Esophagus squamous epithelium (tissue), 5 donors: ENCODE measurements at places on chromosomes 12 and 14.

DNA sequence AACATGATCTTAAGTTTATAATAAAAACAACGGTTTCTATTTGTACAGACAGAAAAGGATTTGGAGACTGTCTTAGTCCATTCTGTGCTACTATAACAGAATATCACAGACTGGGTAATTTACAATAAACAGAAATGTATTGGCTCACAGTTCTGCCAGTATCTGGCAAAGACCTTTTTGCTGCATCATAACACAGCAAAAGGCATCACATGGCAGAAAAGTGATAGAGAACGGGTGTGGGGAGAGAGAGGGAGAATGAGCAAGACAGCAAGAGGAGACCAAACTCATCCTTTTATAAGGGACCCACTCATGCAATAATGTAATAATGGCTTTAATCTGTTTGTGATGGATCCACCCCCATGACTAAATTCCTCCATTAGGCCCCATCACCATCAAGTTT is 17.0 kb upstream of the NUDT4 start:
- H3K4me3 ChIP-seq = no peak overlapping the region
- no peaks in the 10 kb centered on the region for H3K27me3 ChIP-seq
- no peaks in the 10 kb centered on the region for H3K4me1 ChIP-seq
- H3K27ac ChIP-seq = no peak overlapping the region
- H3K36me3 ChIP-seq = no peaks in the 10 kb centered on the region
- no peak for DNase-seq

- H3K27ac ChIP-seq = peak overlapping the region; percentile 74
- H3K27me3 ChIP-seq = no peaks in the 10 kb centered on the region
- peaks cover 51% of the 10 kb centered on the region for H3K4me1 ChIP-seq
- H3K4me3 ChIP-seq = no peak overlapping the region
- no peaks in the 10 kb centered on the region for H3K36me3 ChIP-seq
- no peak for DNase-seq
These were observed 24.8 kb downstream of the PRKCH start for GRCh38 chr14:61346221-61346620.

DNA sequence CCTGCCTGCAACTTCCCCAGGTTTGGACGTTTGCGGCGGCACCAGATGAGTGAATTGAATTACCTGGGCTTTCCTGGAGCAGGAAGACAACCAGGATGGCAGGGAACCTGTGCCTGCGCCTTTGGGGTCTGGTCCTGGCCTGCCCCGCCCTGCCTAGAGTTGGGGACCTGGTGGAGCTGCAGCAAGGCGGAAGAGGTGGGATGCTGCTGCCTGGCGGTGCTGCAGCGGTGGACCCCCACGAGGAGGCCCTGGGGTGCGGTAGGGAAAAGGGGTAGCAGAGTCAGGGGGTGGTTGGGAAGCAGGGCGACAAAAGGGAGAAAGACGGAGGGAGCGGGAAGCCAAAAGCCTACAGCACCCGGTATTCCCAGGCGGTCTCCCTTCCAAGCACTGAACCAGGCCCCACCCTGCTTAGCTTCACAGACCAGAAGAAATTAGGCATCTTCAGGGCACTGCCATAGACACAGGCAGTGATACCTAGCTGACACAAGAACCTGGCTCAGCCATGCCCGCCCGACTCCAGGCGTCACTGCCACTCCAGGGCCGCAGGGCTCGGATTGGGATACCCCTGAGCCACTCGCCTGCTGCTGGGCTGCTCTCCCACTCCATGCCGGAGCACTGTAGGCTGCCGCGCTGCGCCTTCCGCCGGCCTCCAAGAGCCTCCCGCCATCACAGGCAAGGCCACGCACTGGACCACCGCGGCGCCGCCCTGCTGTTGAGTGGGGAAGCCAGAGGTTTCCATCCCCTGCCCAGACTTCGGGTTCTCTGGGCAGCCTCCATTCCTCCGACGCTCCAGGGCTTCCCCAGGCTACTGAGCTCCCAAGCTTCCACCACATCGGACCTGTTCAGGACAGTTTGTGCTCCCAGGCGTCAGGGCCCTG is 155.2 kb upstream of the ALG10B start:
- H3K36me3 ChIP-seq = no peaks in the 10 kb centered on the region
- no peak overlapping the region for H3K27ac ChIP-seq
- H3K27me3 ChIP-seq = no peaks in the 10 kb centered on the region
- no peak for DNase-seq

DNA sequence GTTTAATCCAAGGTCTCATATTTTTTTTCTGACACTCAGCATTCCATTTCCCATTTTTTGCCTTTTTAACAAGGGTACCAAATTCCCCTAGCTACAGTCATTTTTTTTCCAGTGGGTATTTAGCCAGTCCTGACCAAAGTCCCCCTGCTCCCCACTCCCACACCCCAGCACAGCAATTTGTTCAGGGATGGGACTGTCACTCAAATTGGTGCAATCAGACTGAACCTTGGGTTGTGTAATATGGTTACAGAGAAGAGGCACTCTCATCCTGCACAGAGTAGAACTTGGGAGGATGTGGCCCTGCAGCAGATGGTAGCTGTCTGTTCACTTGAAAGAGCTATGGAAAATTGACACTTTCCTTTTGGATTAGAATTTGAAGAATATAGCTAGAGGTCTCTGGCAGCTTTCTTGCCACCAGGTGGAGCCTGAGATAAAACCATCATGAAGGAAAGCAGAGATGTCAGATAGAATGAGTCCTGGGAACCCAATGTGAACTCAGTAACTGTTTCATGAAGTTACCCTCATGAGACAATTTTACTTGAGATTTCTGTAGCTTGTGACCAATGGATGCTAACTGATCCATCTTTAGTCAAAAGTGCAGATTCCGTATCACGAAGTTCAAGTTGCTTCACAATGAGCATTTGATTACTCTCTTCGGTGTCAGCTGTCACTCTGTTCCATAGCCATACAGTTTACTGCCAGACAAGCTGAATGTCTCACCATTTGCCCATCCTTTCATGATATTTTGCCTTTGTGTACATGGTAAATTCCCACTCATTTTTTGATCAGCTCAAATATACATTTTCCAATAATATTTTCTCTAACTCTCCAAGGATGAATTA is 394.0 kb upstream of the SYT1 start:
- H3K27ac ChIP-seq = no peak overlapping the region
- no peaks in the 10 kb centered on the region for H3K27me3 ChIP-seq
- H3K4me3 ChIP-seq = no peak overlapping the region
- H3K36me3 ChIP-seq = no peaks in the 10 kb centered on the region

DNA sequence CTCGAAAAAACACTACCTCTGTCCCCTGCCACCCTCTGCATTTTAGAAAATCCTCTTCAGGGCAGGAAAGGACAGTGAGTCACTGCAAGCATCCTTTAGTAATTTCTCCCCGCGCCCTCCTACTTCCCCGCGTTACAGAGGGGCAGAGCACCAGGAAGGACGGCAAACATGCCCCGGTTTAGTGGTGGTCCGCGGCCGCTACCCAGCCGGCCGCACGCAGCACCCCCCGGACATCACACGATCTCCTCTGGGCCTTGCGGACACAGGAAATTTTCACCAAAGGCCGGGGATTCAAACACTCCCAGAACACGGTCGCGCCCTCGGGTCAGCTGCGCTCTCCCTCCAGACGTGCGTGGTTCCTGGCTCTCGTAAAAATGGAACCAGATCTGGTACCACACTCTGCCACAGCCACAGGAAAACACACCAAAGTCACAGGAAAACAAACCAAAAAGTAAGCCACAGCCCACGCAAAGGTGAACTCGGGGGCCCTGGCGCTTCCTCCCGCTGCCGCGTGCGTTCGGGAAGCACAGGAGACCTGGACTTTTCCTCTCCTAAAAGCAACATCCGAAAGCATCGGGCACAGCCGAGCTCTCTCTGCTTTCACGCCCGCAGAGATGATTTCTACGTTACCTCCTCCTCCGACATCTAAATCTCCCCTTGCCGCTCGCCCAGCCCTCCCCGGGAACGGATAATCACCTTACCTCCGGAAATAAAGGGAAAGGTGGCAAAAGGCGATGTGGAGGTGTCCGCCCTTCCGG is 839 bp downstream of the SLC38A1 start:
- no peaks in the 10 kb centered on the region for H3K36me3 ChIP-seq
- no peak for DNase-seq
- no peaks in the 10 kb centered on the region for H3K27me3 ChIP-seq
- peaks cover 10% of the 10 kb centered on the region for H3K4me1 ChIP-seq

DNA sequence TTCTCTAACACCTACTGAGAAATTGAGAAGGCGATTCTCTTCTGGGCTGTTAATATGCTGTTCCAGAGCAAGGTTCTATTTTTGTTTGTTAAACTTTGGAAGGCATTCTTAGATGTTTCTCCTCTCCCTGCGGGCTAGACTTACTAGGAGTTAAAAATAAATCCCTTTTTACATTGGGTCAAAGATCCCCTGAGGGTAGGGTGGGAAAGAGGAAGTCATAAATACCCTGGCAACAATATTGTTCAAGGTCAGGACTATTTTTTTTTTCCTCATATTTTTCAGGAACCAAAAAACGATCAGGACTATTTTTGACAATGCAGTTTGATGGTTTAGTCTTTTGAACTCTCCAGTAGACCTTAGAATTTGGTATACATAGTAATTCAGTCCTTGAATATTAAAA is 12.0 kb upstream of the SLC2A14 start:
- H3K4me1 ChIP-seq = no peaks in the 10 kb centered on the region
- H3K27me3 ChIP-seq = no peaks in the 10 kb centered on the region
- no peaks in the 10 kb centered on the region for H3K36me3 ChIP-seq
- H3K27ac ChIP-seq = no peak overlapping the region
- no peak overlapping the region for H3K4me3 ChIP-seq

DNA sequence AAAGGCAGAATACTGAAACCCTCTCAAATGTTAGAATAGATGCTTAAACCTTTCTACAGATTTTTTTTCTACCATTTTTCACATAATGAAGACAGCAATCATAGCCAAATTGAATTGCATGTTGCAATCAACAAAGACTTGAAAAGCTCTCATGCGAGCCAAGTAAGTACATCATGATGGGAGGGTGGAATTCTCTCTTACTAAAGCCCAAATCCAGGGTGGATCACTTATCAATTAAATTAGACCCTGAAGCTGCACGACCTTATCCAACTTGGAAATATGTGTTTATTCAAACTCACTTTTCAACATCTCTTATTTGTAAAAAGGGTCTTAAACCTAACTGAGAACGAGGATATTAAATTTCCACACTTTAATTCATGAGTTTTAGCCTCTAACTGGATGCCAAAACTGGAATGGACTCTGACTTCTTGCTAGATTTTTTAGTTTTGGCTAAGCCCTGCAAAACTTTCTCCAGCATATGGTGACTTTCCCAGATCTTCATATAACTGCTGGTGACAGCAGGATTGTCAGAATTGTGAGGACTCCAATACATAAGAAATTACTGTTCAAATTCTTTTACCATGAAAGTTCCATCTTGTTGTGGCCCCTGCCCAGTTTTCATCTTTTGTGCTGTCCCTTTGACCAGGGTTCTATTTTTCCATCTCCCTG is 53.6 kb downstream of the HECTD4 start:
- H3K36me3 ChIP-seq = no peaks in the 10 kb centered on the region
- no peaks in the 10 kb centered on the region for H3K27me3 ChIP-seq
- DNase-seq = no peak
- peaks cover 41% of the 10 kb centered on the region for H3K4me1 ChIP-seq
- H3K4me3 ChIP-seq = no peak overlapping the region
- no peak overlapping the region for H3K27ac ChIP-seq

DNA sequence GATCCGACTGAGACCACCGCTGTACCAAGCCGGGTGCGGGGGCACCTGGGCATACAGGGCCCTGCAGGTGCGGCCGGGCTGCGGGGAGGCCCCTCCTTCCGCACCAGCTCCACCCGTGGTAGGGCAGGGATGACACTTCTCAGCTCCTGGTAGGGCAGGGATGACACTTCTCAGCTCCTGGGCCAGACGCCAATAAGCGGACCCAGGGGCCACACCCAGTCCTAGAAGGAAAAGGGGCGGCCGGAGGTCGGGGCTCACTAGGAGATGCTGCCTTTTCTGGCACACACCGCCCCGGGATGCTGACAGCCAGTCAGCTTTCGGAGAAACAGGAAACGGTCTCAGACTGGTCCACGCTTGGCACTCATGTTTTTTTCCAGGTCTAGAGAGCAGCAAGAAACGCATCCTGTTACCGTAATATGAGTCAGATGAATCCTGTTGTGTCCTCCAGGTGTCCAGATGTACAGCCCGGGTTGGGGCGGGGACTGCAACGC is 34.8 kb downstream of the NFKBIA start:
- H3K4me1 ChIP-seq = peaks cover 44% of the 10 kb centered on the region
- H3K4me3 ChIP-seq = no peak overlapping the region
- H3K36me3 ChIP-seq = no peaks in the 10 kb centered on the region
- H3K27ac ChIP-seq = peak overlapping the region; percentile 66
- DNase-seq = no peak

- no peak overlapping the region for H3K4me3 ChIP-seq
- no peaks in the 10 kb centered on the region for H3K36me3 ChIP-seq
- DNase-seq = no peak
- no peaks in the 10 kb centered on the region for H3K27me3 ChIP-seq
These were observed 338.5 kb downstream of the RGS6 start for GRCh38 chr14:72270749-72271148.

DNA sequence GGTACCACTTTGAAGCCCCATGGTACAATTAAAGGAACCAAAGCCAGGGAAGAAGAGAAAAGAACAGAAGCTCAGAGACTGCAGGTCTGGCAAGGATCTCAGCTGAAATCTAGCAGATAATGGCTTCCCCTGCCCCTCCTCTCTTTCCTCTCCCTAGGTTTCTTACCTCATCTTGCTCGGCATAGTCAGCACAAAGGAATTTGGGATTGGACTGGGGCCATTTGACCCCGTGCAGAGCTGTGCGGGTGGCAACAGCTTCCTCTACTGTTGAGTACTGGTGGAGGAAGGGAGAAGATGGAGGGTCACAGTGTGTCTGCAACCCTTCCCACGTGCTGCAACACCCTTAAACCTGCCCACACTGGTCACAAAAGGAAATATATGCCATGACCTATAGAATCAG is 4.7 kb upstream of the CDH24 start:
- H3K27me3 ChIP-seq = no peaks in the 10 kb centered on the region
- peaks cover 13% of the 10 kb centered on the region for H3K4me1 ChIP-seq
- H3K36me3 ChIP-seq = peaks cover 45% of the 10 kb centered on the region
- no peak overlapping the region for H3K4me3 ChIP-seq
- H3K27ac ChIP-seq = no peak overlapping the region
- DNase-seq = no peak

DNA sequence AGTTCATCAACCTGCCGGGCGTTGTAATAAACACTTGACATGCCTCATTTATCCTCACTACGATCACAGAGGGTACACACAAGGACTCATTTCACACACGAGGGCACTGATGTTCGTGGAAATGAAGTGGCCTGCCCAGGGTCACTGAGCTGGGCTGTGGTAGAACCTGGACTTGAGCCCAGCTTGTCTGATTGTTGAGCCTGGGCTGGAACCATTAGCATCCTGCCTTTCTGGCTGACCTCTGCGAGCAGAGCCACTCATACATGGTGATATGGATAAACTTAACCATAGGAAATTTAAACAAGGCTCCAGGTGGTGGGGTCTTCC is 16.6 kb upstream of the JDP2 start:
- no peak overlapping the region for H3K4me3 ChIP-seq
- H3K27ac ChIP-seq = no peak overlapping the region
- H3K27me3 ChIP-seq = no peaks in the 10 kb centered on the region
- peaks cover 14% of the 10 kb centered on the region for H3K4me1 ChIP-seq

- H3K4me1 ChIP-seq = no peaks in the 10 kb centered on the region
- no peak overlapping the region for H3K27ac ChIP-seq
- H3K36me3 ChIP-seq = no peaks in the 10 kb centered on the region
- DNase-seq = no peak
- peaks cover 7% of the 10 kb centered on the region for H3K27me3 ChIP-seq
These were observed 54.7 kb downstream of the ASCL1 start for GRCh38 chr12:103011974-103012763.
